ENCODE measurements at places on chromosomes 4 and X.

DNA sequence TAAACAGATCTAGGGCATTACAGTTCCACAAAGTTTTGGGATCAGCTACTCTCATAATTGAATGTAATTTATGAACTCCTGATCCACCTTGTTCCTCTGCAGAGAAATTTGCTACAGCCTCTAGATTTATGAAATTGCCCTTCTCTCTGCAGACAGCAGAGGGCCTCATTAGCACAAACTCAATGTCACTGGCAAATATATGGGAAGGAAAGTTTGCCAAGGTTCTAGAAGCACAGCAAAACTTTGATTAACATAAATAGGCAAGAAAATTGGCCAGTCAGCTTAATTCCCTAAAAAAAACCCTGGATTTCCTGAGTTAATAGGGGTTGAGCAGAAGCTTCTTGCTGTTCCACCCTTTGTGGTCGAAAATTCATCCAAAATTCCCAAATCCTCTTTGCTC lies 31.5 kb downstream of the PRPS1 start:
- no peak for DNase-seq

DNA sequence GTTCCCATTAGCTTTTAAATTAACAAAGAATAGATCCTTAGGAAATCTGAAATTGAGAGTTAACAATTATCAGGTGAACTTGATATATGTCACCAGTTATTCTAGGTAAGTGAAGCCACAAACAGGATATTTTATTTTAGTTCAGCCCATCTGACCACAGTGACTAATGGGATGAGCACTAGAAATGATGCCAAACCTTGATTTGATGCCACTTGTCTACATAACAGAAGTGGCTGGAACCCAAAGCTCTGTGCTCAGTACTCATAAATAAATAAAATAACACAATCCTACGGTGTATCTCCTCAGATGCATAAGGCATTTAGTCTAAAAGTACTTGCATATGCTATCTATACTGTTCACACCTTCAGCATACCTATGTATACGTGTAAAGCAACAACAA lies 12.2 kb downstream of the SLITRK4 start:
- DNase-seq: no peak

- no peak for DNase-seq
Observed at GRCh38 chr4:53066155-53066554, 204.0 kb downstream of the RASL11B start.

GRCh38 chr4:168833881-168834280 lies 176.2 kb downstream of the CBR4 start:
- DNase-seq: peak; percentile 22

DNA sequence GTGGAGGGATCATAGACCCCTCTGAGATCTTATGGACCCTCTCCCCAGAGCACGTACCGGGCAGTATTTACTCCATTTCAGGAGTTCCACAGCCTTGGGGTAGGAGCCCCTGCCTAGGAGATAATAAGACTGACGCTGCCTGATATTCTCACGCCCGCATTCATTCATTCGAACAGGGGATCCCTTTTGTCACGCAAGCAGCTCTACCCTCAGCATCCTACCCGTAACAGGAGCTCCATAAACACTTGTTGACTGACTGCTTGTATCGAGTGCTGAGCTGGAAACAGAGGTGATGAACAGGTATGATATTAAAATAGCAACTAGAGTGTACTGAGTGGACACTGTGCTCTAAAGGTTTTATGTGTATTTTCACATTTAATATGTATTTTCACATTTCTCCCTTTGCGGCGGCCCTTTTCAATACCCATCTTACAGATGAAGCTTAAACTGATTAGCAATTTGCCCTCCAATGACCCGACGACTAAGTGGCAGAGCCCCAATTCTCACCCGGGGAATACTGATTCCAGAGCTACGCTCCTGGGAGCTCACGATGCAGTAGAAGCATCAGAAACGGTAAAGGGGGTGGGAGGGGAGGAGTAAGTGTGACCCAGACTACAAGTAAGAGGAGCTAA lies 888 bp downstream of the RAB28 start:
- DNase-seq: no peak

DNA sequence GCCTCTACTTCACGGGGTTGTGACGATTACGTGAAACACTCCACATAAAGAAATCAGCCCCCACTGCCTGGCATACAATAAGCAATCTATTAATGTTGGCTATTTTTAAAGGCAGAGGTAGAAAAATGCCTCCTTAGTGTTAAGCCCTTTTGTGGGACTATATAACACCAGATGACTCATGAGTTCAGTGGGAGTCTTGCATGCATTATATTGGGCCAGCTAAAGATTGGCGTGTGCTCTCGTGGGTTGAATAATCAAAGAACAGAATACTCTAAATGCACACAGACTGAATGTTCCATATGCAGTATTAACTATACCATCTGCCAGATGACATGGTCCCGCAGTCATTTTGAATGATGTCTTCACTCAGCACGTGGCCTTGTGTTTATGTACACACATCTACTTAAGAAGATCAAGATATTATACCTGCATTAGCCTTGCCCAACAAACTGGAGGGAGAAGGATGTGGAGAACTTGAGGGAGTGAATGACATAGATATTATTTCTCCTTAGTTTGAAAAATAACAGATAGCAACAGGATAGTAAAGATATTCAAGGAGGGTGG lies 85.0 kb upstream of the MYOZ2 start:
- no peak for DNase-seq

GRCh38 chr4:141028024-141028529 lies 105.2 kb downstream of the RNF150 start:
- no peak for DNase-seq

Measured in vagina (tissue), 2 donors.